ENCODE measurements at places on chromosomes 12 and 14.

DNA sequence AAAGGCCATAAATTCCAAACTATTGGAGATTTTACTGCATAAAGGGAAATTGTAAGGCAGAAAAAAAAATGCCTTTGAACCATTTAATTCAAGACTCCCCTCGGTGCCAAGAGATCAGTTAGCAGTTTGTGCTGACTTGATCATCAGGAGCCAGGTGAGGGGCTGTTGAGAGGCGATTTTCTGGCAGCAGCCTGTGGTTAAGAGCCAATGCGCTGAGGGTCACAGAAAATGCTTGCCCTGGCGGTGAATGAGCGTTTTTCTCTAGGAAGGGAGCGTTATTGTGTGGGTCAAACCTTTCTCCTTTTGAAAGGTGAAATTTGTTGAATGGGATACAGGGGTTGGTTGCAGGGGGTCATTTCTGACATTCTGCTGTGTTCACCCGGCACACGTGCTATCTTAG is 4.7 kb downstream of the SRRM4 start:
- no peak for DNase-seq

GRCh38 chr14:102799684-102800562 is 22.7 kb downstream of the TRAF3 start:
- DNase-seq: no peak

DNA sequence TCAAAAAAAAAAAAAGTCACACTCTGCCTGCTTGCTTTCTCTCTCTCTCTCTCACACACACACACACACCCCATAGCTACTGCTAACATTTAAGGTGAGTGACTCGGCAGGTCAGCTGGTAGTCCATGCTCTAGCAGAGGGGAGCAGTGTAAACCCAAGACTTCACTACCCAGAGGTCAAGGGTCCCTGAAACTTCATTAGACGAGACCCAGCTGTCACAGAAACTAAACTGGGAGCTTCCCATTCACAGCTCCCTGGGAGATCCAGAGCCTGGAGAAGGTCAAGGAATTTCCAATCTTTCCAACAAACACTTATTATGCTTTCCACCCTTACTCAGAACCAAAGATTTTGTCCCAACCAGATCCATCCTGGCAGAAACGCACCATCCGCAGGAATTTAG is 33.2 kb downstream of the CKAP4 start:
- no peak for DNase-seq

DNA sequence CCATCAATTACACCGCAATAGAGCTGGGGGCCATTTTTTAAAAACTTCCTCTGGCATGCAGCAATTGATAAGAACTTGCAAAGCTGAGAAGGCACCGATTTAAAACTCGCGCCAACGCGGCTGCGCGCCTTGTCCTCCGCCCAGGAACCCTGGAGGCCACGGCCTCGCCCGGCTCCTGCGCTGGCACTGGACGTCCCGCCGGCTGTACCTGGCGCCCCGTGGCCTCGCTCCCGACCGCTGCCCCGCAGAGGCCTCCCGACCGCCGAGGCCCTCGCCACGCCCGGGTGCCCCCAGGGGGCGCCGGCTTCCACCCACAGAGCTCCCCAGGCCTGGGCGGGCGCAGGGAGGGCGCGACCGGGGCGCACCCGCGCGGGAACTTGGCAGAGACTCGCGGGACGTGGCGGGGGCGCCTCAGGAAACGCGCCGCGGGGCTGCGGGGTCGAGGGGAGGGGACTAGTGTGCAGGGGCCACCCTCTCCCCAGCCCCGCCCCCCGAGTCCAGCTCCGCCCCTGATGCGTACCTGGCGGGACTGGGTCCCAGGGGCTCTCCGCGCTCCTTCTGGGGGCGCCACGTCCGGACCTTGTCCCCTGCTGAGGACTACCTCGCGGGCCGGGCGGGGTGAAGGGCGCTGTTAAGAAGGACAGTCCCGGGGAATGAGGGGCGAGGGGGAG is 65.7 kb downstream of the TNFAIP2 start:
- DNase-seq: peak; percentile 58

GRCh38 chr14:68519671-68520187 is 273.1 kb downstream of the ZFP36L1 start:
- no peak for DNase-seq

DNA sequence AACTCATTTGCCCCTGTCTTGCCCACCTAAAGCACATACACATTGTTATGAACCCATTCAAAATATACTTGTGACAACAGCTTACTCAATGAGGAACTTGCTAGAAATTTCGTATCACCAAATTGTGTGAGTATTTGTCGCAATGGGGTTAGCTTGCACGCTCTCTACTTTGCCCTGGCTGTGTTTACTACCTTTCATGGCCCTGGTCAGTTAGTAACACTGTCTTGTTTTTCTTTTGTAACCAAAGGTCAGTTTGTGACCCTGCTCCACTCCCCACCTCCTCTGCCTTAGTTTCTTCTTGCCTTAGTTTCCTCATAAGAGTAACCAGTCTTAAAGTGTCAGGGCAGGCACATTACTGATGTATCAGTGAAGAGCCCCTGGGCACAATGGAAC is 205.8 kb upstream of the EEA1 start:
- no peak for DNase-seq

DNA sequence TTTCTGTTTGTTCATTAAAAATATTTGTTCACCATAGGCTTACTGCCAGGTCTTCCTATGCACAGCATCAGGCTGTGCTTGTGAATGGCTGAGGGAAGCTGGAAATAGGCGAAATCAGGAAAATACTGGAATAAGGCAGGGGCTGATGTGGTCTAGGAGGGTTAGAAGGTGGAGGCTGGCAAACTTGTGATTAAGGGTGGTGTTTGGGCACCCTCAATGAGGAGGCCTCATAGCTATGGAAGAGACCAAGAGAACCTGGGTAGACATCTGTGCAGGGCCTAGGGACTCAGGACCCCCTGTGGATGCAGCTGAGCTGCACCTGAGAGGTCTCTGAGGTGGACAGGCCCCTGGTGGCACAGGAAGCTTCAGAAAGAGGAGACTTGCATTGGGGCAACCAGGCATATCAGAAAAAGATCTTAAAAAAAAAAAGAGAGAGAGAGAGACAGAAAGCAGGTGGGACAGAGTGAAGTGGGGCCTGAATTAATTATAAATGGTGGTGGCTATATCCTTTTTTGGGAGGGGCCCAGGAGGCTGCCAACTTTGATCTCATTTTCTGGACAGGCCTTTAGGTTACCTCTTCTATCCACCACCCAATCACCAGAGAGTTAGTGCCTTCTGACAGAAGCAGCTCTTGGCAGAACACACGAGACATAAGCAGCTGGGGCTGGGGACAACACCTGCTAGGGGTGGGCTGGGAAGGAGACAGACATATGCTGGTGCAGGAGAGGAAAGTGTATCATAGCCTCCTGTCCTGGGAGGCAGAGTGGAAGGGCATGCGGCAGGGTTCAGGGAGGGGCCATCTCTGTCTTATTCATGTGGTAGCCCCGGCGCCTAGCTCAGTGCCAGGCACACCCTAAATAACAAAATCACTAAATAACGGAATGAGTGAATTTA is 46.7 kb upstream of the ATP23 start:
- no peak for DNase-seq

- DNase-seq: no peak
Observed at GRCh38 chr12:122183588-122183940, 641 bp downstream of the LRRC43 start.

DNA sequence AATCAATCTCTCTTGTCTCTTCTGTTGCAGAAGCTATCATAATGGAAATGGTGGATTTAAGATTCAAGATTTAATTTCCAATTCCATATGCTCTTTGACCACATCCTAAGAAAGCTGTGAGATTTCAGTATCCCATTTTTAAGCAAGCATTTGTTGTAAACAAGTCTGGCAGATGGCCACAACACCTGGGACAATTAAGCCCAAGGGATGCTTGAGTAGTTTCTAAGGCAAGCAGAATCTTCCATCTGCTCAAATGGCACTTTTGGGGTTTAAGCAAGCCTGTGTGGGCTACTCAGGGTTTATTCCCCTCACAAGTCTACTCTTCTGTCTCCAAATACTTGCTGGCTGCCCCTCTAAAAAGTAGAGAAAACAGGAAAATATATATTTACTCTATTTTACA is 304.7 kb upstream of the SYT1 start:
- no peak for DNase-seq

- DNase-seq: no peak
Observed at GRCh38 chr12:110508071-110508586, 6.0 kb downstream of the RAD9B start.

- DNase-seq: no peak
Observed at GRCh38 chr14:52412426-52412825, 98.3 kb downstream of the PTGER2 start.

- peak; percentile 12 for DNase-seq
Observed at GRCh38 chr14:39015360-39015961, 87.6 kb downstream of the SEC23A start.

- DNase-seq: no peak
Observed at GRCh38 chr12:119915894-119916510, 38.9 kb upstream of the CIT start.

GRCh38 chr14:60092526-60092920 is 800 bp downstream of the PCNX4 start:
- no peak for DNase-seq

GRCh38 chr14:68576031-68576430 is 216.8 kb downstream of the ZFP36L1 start:
- DNase-seq: no peak

- no peak for DNase-seq
Observed at GRCh38 chr14:93745603-93746273, 42.5 kb downstream of the PRIMA1 start.

GRCh38 chr12:21683115-21683514 is 25.5 kb upstream of the LDHB start:
- no peak for DNase-seq

GRCh38 chr14:80965037-80965436 is 9.6 kb downstream of the TSHR start:
- no peak for DNase-seq

- no peak for DNase-seq
Observed at GRCh38 chr12:19273482-19274330, 144.2 kb downstream of the PLEKHA5 start.

DNA sequence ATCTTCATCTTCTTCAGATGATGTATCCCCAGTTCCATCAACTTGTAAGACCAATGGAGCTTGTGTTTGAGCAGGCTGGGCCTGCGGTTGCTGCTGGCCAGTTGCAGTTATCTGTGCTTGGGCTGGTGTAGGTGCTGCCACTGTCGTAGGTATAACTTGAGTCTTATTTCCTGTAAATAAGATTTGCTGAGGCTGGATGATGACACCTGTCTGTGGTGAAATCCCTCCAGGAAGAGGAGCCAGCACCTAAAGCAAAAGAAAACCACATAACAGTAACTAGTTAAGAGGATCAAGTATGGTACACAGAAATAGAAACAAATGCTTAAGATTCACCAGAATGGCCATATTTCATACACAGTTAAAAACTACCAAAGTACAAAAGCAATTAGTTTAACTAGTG is 28.2 kb downstream of the GTF2A1 start:
- no peak for DNase-seq

GRCh38 chr12:131865180-131865875 is 29.1 kb upstream of the ULK1 start:
- DNase-seq: no peak

- DNase-seq: no peak
Observed at GRCh38 chr14:103029936-103030335, 27.4 kb downstream of the CDC42BPB start.

Measured in NCI-H1930 (cell line).